ENCODE measurements at places on chromosomes 5 and 9. TPM values are rescaled to one million over a fixed set of nuclear protein-coding genes. Genes with fewer than 3 reads are reported as not detected.
A peak's percentile ranks its signal among the peaks of the same experiment; 100 is the strongest.

DNA sequence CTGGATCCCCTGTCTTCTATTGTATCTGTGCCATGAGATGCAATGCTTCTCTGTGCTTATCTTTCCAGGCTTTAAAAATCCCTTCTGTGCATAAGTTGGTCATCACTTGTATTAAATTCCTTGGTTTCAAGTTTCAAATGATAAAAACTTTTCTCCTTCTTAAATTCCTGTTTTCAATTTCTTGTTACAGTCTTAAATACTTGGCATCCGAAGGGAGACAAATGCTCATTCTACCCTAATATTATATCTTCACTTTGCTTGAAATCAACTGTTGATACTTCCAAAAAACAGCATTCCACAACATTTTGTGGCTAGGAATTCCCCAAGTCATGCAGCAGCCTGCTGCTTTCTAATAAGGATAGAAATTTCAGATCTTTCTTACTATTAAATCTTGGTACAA, 413.2 kb upstream of the ACTBL2 start:
- H3K4me3 ChIP-seq = no peak overlapping the region
- H3K4me1 ChIP-seq = no peaks in the 10 kb centered on the region
- DNase-seq = no peak
- H3K27ac ChIP-seq = no peak overlapping the region
- no peaks in the 10 kb centered on the region for H3K27me3 ChIP-seq

GRCh38 chr9:27864644-27865438, 291.6 kb upstream of the C9orf72 start:
- H3K27ac ChIP-seq = no peak overlapping the region
- no peaks in the 10 kb centered on the region for H3K4me1 ChIP-seq
- DNase-seq = no peak
- no peak overlapping the region for H3K4me3 ChIP-seq

GRCh38 chr5:180202939-180203573, 6.0 kb downstream of the RASGEF1C start:
- no peak overlapping the region for H3K27ac ChIP-seq
- no peaks in the 10 kb centered on the region for H3K36me3 ChIP-seq
- peaks cover 24% of the 10 kb centered on the region for H3K27me3 ChIP-seq
- no peak overlapping the region for H3K4me3 ChIP-seq

DNA sequence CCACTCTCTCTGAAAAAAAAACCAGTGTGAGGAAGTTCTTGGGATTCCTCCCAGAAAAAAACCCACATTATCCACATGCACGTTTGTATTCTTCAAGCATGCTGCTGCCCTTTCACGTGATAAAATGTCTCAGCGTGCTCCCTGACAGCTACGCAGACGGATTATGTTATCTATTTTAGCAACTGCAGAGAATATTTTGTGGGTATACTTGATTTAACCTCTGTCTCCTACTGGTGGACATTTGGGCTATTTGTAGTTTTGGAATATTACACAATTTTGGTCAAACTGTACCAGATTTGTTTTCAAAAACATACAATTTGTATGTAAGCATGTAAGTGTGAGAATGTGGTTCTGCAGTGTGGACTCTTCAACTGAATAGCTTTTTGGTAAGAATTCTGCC, 10.7 kb downstream of the PRRC2B start:
- no peaks in the 10 kb centered on the region for H3K27me3 ChIP-seq
- H3K4me3 ChIP-seq = no peak overlapping the region
- peaks cover 61% of the 10 kb centered on the region for H3K4me1 ChIP-seq
- DNase-seq = no peak
- no peaks in the 10 kb centered on the region for H3K36me3 ChIP-seq
- peak overlapping the region; percentile 99 for H3K27ac ChIP-seq

GRCh38 chr9:136732444-136733178, 10.1 kb downstream of the LCN10 start:
- H3K4me1 ChIP-seq = peaks cover 13% of the 10 kb centered on the region
- no peaks in the 10 kb centered on the region for H3K27me3 ChIP-seq
- no peak overlapping the region for H3K27ac ChIP-seq
- H3K4me3 ChIP-seq = no peak overlapping the region
- no peaks in the 10 kb centered on the region for H3K36me3 ChIP-seq

The OR1J2 gene
- not detected for total RNA-seq

The LHX3 gene
- not detected for total RNA-seq

The UNC5A gene
- total RNA-seq = not detected

The FOXD1 gene
- total RNA-seq = not detected
